ENCODE measurements at places on chromosomes 2 and 18. TPM values are rescaled to one million over a fixed set of nuclear protein-coding genes. Genes with fewer than 3 reads are reported as not detected.

DNA sequence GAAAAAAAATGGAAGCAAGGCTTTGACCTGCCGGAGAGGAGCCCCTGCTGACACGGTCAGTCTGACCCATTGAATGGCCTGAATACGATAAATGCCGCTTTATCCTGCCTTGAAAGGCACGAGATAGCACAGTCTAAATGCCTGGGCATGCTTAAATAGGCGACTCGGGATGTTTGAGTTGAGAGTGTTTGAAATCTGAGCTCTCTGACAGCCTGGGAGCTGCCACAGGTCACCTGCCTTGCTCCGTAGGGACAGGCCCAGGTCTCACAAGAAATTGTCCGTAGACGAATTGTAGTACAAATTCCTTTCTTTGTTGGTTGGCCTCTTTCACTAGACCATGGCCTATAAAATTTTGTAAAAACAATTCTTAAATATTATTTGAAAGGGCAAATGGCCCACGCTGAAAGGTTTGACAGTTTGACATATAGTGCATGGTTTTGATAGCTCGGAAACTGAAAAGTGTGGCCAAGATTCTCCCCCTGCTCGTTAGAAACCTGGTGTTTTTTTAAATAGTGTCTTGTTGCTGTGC, 72.8 kb downstream of the MEIS1 start:
- no peak for DNase-seq

DNA sequence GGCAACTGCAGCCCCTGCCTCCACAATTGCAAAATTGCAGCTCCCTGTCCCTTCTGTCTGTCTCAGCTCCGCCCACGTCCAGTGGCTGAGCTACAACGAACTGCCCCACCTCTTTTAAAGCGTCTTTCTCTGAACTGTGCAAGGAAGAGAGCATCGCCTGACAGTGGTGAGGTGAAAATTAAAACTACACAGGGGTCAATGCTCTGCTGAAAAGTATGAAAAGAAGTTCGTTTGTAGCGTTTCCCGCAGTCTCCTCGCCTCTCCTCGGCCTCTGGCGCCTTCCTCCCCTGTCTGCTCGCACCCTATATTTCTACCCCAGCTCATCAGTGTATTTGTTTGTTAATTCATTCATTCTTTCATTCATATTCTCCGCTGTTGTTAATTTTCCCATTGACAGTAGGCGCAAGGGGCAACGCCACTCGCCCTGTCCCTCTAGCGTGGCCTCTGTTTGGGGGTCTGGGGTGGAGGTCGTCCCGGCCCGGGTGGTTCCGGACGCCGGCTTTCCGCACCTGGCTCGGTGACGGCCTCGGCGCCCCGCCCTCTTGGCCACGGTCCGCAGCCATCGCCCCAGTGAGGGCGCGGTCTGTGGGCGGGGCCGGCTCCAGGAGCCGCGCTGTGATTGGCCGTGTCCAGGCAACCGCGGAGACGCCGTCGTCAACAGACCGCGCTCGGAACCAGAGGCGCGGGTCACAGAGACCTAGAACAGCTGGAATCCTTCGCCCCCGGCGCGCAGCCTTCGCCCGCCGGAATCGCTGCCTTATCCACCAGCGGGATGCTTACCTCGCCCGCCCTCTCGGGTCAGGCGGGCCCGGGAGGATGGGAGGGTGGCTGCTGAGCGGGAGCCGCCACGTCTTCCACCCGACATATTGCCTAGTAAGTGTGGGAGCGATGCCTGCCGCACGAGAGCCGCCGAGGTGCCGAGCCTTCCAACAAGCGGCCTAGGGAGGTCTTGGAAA, at the start of gene VWA3B:
VWA3B (plus strand) TSS at position 677 of the 956 bp plus-strand sequence. CDS start 5,926 bp downstream, outside the sequence.
- peak; percentile 75 for DNase-seq

Gene FRZB
- total RNA-seq, result 0.28 TPM

DNA sequence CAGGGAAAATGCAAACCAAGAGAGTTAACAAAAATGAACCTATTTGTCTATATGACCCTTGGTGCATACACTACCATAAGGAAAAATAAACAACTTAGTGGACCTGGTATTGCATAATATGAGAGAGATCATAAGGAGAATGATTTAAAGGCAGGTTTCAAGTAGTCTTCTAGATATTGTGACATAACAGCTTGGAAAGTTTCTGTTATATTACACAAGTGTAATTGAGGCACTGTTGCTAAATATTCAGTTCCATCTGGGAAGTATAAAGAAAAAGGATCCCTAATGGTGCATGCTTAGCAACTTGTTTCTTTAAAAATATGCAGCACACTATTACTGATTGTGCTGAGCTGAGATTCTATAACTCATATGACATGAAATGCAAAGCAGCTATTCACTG, 252.2 kb upstream of the SPHKAP start:
- no peak for DNase-seq

- no peak for DNase-seq
Measured at GRCh38 chr2:74984947-74985637, 26.6 kb downstream of the POLE4 start.

DNA sequence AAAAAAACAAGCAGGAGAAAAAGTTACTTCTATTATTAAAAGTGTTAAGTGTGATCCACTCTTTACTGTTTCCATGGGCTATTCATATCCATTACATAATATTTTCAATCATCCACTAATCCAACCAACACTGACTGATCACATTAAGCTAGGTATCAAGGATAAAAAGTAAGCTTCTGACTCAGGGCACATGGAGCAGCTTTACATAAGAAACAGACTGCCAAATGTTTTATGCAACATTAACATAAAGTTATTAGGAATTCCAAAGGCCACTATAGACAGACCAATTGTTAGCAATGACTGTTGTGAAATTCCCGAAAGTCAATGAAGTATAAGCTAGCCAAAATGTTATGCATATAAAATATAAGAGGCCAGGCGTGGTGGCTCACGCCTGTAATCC, 277.6 kb downstream of the ZEB2 start:
- DNase-seq, result no peak

DNA sequence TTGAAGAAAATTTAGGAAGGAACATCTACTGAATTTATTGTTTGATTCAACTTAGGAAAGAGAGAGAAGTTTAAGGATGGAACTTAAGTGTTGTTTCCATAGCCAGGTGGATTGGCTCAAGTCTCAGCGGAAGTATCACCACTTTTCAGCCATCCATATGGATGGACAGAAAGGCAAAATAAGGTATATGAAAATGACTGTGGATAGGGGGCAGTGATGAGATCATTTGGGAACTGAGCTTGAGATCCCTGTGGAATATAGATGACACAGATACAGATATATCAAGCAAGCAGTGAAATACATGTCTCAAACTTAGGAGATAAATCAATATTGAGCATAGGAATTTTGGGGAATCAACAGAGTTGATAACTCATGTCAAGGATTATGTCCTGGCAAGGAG, 1462.7 kb upstream of the NXPH2 start:
- DNase-seq, result no peak

Gene MFSD2B
- total RNA-seq, result not detected

DNA sequence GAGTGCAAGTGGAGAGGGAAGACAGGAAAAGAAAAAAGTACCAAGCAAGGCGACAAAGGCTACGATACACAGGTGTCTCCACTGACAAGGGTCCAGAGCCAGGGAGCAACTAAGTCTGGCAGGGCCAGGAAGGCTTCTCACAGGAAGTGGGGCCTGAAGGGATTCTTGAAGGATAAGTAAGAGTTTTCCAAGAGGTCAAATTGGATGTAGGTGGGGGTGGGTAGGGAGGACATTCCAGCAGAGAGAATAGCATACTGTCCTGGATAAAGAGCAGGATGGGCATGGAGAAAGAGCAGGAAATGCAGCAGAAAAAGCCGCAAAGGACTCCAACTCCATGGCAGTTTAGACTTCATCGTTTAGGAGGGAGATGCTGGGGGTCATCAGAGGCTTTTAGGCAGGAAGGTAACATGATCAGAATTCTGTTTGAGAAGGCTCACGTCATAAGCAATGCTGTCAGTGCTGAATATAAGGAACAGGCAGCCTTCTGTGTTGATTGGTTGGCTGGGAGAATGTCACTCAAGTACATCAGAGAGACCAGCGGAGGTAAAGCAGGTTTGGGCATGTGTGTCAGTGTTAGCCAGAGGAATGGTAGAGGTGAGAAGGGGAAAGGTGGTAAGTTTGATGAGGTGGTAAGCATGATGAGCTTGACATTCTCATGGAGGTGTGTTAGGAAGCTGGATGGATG, 35.1 kb downstream of the ARHGAP25 start:
- no peak for DNase-seq

GRCh38 chr2:164456619-164457018, 164.7 kb downstream of the GRB14 start:
- DNase-seq, result no peak

DNA sequence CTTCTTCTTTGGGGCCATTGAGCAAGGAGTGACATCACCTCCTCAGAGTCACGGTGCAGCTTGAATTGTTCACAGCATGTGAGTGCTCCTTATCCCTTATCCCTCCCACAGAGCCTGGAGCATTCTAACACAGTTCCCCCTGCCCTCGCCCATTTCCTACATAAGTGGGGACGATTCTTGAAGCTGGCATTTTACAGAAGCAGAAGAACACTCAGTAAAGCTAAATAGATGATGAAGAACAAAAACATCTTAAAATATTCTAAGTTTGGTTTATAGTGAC, 135.8 kb upstream of the APCDD1 start:
- no peak for DNase-seq

Gene NLRC4
- total RNA-seq, result 0.70 TPM

GRCh38 chr18:74290021-74290420, 1.7 kb downstream of the CYB5A start:
- DNase-seq, result no peak

Gene SULT1C4
- 1.7 TPM for total RNA-seq

Gene SERPINB10
- total RNA-seq, result not detected

Gene KLHL29
- 2.3 TPM for total RNA-seq

- DNase-seq, result no peak
Measured at GRCh38 chr2:29522951-29523669, 398.3 kb downstream of the ALK start.

Gene SLC16A14
- total RNA-seq, result 1.6 TPM

Gene TNFAIP6
- not detected for total RNA-seq

GRCh38 chr18:56146565-56146964, 491.8 kb downstream of the TXNL1 start:
- no peak for DNase-seq

DNA sequence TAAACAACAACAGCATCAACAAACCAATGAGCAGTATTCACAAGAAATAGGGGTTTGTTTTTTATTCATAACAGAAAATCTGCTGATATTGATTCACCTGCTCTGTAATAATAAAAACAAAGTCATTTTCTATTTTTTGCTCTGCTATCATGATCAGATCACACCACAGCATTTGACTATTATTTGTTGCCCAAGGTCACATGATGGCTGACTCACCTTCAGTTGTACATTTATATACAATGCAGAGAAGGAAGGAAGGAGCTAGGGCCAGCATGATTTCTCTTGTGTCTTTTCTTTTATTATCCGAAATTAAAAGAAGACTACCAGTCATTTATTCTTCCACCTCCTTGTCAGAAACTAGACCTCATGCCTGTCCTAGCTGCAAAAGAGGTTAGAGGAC, 1427.7 kb upstream of the CELF4 start:
- no peak for DNase-seq

Gene GRHL1
- total RNA-seq, result 4.7 TPM

GRCh38 chr2:230827774-230828271, 36.9 kb upstream of the ITM2C start:
- DNase-seq, result no peak

GRCh38 chr2:61814539-61815160, 39.2 kb downstream of the FAM161A start:
- no peak for DNase-seq

DNA sequence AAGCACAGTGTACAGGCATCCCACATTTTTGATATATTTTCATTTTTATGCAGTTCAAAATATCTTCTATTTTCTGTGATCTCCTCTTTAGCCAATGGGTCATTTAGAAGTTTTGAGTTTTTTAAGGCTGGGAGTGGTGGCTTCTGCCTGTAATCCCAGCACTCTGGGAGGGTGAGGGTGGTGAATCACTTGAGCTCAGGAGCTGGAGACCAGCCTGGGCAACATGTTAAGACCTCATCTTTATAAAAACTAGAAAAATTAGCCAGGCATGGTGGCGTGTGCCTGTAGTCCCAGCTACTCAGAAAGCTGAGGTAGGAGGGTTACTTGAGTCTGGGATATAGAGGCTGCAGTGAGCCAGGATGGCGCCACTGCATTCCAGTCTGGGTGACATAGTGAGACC, 17.8 kb downstream of the UBR3 start:
- no peak for DNase-seq

- DNase-seq, result no peak
Measured at GRCh38 chr2:158142568-158143332, 41.1 kb downstream of the UPP2 start.

GRCh38 chr18:55024564-55024963, 65.3 kb upstream of the CCDC68 start:
- DNase-seq, result no peak

Gene CTIF
- 74.4 TPM for total RNA-seq

Gene ASIC4
- total RNA-seq, result 0.05 TPM

Gene RNU2-63P
- total RNA-seq, result 1.7 TPM
